ENCODE measurements at places on chromosomes 1 and 21. TPM values are rescaled to one million over a fixed set of nuclear protein-coding genes. Genes with fewer than 3 reads are reported as not detected.

CDC14A gene
- 2.4 TPM for total RNA-seq

OPTC gene
- total RNA-seq: not detected

TMCC2 gene
- total RNA-seq: 2.5 TPM

IKBKE gene
- total RNA-seq: 0.80 TPM

FAM72D gene
- 0.19 TPM for total RNA-seq

SH2D1B gene
- total RNA-seq: 0.11 TPM

HMGCS2 gene
- 65.5 TPM for total RNA-seq

OR10Z1 gene
- not detected for total RNA-seq

TRIM67 gene
- 0.08 TPM for total RNA-seq

BTBD8 gene
- total RNA-seq: 4.0 TPM

ADORA1 gene
- total RNA-seq: 16.4 TPM

C8A gene
- total RNA-seq: not detected

GUCA2B gene
- total RNA-seq: not detected

NHLH1 gene
- total RNA-seq: not detected

- peak overlapping the region; percentile 86 for H3K27ac ChIP-seq
- no peaks in the 10 kb centered on the region for H3K27me3 ChIP-seq
- no peaks in the 10 kb centered on the region for H3K36me3 ChIP-seq
- peak; percentile 39 for DNase-seq
These were observed 43.2 kb downstream of the HIVEP3 start for GRCh38 chr1:41875487-41875886.

GRCh38 chr1:12339811-12340543 lies 110.1 kb downstream of the VPS13D start:
- H3K4me1 ChIP-seq: peaks cover 92% of the 10 kb centered on the region
- peaks cover 14% of the 10 kb centered on the region for H3K36me3 ChIP-seq
- no peak for DNase-seq
- no peak overlapping the region for H3K4me3 ChIP-seq
- peak overlapping the region; percentile 80 for H3K27ac ChIP-seq

- no peaks in the 10 kb centered on the region for H3K36me3 ChIP-seq
- no peak overlapping the region for H3K27ac ChIP-seq
- H3K4me3 ChIP-seq: no peak overlapping the region
- peaks cover 12% of the 10 kb centered on the region for H3K27me3 ChIP-seq
These were observed 15.5 kb upstream of the PSMB2 start for GRCh38 chr1:35656863-35657232.

GRCh38 chr1:97091263-97091662 lies 369.7 kb downstream of the PTBP2 start:
- H3K27ac ChIP-seq: no peak overlapping the region
- no peak for DNase-seq
- no peaks in the 10 kb centered on the region for H3K4me1 ChIP-seq
- no peak overlapping the region for H3K4me3 ChIP-seq
- H3K36me3 ChIP-seq: peaks cover under 1% of the 10 kb centered on the region

GRCh38 chr1:69086148-69086547 lies 481.6 kb upstream of the LRRC7 start:
- no peak overlapping the region for H3K27ac ChIP-seq
- DNase-seq: no peak
- no peak overlapping the region for H3K4me3 ChIP-seq

- H3K4me1 ChIP-seq: no peaks in the 10 kb centered on the region
- H3K27me3 ChIP-seq: no peaks in the 10 kb centered on the region
- no peak overlapping the region for H3K27ac ChIP-seq
- H3K36me3 ChIP-seq: no peaks in the 10 kb centered on the region
These were observed 46.5 kb upstream of the NUF2 start for GRCh38 chr1:163275222-163275621.

DNA sequence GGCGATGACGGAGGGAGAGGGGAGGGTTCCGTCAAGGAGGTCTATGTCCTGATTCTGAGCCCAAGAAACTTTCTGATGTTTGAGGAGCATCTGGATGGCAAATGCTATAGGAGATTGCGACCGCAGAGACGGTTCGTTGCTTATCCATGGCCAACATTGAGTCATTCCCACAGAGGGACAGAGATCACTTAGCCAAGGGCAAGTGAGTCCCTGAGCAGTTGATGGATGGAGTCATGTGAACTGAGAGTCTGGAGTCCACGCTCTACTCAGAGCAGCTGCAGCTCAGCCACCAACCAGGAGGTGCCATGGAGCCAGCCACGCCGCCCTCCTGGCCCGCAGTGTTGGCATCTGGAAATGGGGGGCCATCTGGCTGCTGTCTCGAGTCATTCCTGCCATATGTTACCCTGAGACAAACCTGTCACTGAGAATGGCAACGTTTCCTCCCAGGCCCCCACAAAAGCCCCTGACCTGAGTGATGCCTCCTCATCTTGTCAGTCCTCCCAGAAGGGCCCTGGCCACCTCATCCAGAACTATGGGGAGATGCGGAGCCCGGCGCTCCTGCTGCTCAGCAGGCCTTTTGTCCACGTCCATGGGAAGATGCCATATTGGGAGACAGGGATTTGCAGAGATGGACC lies 58.6 kb downstream of the ATP5PO start:
- H3K27ac ChIP-seq: no peak overlapping the region
- no peaks in the 10 kb centered on the region for H3K36me3 ChIP-seq
- H3K27me3 ChIP-seq: no peaks in the 10 kb centered on the region
- H3K4me3 ChIP-seq: no peak overlapping the region

- no peak overlapping the region for H3K27ac ChIP-seq
- peaks cover 8% of the 10 kb centered on the region for H3K27me3 ChIP-seq
- no peaks in the 10 kb centered on the region for H3K4me1 ChIP-seq
- no peak overlapping the region for H3K4me3 ChIP-seq
- H3K36me3 ChIP-seq: no peaks in the 10 kb centered on the region
These were observed 248.2 kb downstream of the MATN1 start for GRCh38 chr1:30475201-30475600.

DNA sequence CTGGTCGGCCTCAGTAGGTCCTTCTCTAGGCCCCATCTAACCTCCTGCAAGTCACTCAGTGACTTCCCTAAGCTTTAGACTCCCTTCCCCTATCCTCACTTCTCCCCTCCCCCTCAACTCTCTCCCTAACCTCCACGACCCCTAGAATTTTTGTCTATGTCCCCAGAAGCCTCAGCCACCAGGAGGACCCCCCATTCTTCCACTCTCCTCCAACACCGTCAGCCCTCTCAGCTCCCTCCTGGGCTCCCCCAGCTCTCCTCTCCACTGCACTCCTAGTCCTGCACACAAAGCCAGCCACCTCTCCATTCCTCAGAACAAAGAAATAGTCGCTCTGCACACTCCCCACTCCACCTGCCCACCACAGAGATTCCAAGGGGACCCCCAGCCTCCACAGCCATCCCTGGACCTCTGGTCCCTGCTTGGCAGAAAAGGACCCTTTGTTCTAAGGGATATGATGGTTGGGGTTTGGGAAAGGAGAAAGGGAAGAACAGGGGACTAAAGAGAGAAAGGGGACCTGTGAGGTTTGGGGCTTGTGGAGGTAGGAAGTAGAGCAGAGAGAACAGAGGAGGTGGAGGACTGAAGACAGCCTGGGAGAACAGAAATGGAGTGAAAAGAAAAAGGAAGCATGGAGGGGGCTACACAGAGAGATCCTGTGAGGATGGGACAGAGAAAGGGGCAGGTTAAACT lies 2.8 kb downstream of the ARHGEF2 start:
- DNase-seq: no peak
- peak overlapping the region; percentile 99 for H3K27ac ChIP-seq
- H3K4me3 ChIP-seq: peak overlapping the region; percentile 77
- H3K27me3 ChIP-seq: no peaks in the 10 kb centered on the region
- H3K4me1 ChIP-seq: peaks cover 99% of the 10 kb centered on the region
- H3K36me3 ChIP-seq: peaks cover 6% of the 10 kb centered on the region

- no peak overlapping the region for H3K4me3 ChIP-seq
- no peaks in the 10 kb centered on the region for H3K36me3 ChIP-seq
- peak overlapping the region; percentile 49 for H3K27ac ChIP-seq
- H3K27me3 ChIP-seq: no peaks in the 10 kb centered on the region
- no peak for DNase-seq
These were observed 2.9 kb downstream of the ZBTB40 start for GRCh38 chr1:22454476-22455056.

DNA sequence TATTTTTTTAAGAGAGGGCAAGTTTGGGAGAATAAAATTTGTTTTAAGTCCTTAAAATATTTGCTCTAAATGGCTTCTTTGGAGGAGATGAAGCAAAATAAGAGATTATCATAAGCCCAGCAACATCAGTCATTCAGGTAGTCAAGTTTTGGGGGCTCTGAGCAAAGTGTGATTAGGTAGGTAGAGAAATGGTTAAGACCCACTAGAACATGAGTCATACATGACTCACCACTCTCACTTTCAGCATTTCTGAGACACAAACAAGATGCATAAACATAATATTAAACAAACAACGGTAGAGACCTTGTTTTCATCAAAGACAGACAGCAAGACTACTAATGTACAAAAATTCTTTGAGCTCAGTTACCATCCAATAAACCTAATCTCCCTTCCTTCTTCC lies 272.2 kb downstream of the LMO4 start:
- peaks cover 7% of the 10 kb centered on the region for H3K27me3 ChIP-seq
- DNase-seq: no peak
- no peak overlapping the region for H3K4me3 ChIP-seq
- H3K4me1 ChIP-seq: no peaks in the 10 kb centered on the region
- no peak overlapping the region for H3K27ac ChIP-seq
- no peaks in the 10 kb centered on the region for H3K36me3 ChIP-seq

DNA sequence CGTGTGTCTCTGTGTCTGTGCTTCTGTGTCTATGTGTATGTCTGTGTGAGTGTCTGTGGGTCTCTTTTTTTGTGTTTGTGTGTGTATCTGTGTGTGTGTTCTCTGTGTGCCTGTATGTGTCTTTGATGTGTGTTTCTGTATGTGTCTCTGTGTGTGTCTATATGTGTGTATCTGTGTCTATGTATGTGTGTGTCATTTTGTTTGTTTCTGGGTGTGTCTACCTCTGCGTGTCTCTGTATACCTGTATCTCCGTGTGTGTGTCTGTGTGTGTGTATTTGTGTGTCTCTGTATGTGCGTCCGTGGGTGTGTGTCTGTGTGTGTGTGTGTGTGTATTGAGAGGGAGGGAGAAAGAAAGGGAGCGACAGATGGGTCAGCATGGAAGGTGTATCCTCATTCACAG lies 106.3 kb upstream of the TRABD2B start:
- peaks cover 27% of the 10 kb centered on the region for H3K27me3 ChIP-seq
- H3K27ac ChIP-seq: no peak overlapping the region
- no peaks in the 10 kb centered on the region for H3K36me3 ChIP-seq
- H3K4me1 ChIP-seq: no peaks in the 10 kb centered on the region

GRCh38 chr1:53574621-53575020 lies 115.4 kb downstream of the DMRTB1 start:
- H3K27me3 ChIP-seq: peaks cover 28% of the 10 kb centered on the region
- H3K4me1 ChIP-seq: no peaks in the 10 kb centered on the region
- no peak for DNase-seq
- H3K36me3 ChIP-seq: no peaks in the 10 kb centered on the region
- H3K4me3 ChIP-seq: no peak overlapping the region

DNA sequence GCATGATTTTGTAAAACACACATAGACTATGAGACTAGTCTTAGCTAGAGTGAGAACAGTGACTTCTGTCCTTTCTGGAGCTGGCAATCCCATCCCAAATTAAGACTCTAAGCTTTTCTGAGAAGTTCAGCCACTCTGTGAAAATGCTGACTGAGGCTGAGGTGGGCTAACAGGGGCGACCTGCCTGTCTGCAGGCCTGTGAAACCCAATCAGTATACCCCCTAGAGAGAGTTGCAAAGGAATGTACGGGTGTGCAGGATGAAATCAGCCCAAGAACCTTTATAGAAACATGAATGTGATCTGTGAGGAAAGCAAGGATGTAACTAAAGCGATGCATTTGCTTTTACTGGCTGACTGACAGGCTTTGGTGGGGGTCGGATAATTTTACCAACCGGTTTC lies 16.0 kb upstream of the TBX15 start:
- no peak overlapping the region for H3K4me3 ChIP-seq
- peaks cover 47% of the 10 kb centered on the region for H3K4me1 ChIP-seq
- H3K36me3 ChIP-seq: no peaks in the 10 kb centered on the region
- no peak overlapping the region for H3K27ac ChIP-seq

DNA sequence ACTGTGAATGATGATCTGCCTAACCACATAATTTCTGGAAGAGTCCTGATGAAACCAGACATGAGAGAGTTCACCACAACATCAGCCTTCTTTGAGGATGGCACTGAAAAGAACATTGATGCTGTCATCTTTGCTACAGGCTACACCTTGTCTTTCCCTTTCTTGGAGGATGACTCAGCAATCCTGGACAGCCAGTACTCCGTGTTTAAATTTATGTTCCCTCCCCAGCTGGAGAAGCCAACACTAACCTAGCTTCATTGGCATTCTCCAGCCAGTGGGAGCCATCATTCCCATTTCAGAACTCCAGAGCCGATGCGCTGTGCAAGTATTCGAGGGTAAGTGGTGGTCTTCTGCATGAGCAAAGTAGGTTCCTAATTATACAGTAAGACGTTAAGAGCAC lies 164.1 kb upstream of the POGK start:
- no peaks in the 10 kb centered on the region for H3K27me3 ChIP-seq
- no peak overlapping the region for H3K4me3 ChIP-seq
- H3K27ac ChIP-seq: no peak overlapping the region
- H3K4me1 ChIP-seq: no peaks in the 10 kb centered on the region

DNA sequence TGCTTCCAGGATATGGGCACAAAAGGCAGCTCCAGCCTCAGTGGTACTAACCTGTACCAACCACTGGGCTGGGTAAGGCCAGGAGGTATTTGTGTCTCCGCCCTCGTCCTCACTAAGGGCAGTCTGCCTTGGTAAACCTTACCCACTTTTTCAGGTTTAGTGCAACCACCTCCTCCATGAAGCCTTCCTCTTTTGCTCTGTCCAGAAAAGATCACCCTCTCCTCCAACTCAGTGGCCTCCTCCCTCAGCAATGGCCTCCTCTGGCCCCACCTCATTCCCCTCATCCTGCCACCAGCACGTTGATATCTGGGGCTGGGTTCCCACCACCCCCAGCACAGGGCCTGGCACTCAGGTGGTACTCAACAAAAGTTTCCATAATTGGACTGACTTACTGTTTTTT lies 161.5 kb downstream of the GRIK3 start:
- peaks cover 94% of the 10 kb centered on the region for H3K27me3 ChIP-seq
- no peaks in the 10 kb centered on the region for H3K36me3 ChIP-seq
- no peak overlapping the region for H3K27ac ChIP-seq
- no peak for DNase-seq

DNA sequence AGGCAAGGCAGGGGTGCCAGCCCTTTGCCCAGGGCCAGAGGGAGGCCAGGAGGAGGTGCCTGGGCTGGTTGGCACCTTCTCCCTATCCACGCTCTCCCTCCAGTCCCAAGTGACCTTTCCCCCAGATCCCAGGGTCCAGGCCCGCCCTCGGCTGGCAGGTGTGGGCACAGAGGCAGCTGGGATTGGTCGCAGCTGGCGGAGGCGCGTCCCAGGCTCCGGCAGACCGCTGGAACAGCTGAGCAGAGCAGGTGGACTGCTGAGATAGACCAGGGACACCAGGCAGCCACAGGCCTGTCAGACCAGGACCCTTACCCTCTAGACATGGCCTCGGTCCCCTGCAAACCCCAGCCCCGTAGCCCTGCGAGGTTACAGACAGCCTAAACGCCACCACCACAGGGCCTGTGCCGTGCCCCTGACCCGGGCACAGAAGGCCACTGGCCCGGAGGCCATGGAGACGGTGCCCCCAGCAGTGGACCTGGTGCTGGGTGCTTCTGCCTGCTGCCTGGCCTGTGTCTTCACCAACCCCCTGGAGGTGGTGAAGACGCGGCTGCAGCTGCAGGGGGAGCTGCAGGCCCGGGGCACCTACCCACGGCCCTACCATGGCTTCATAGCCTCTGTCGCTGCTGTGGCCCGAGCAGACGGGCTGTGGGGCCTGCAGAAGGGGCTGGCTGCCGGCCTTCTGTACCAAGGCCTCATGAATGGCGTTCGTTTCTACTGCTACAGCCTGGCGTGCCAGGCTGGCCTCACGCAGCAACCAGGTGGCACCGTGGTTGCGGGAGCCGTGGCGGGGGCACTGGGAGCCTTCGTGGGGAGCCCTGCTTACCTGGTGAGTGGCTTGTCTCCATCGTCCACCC lies at the start of gene SLC25A34:
Gene SLC25A34 (plus strand): TSS at position 221 of the 854 bp plus-strand sequence. CDS start 228 bp downstream, at position 449.
- peaks cover 37% of the 10 kb centered on the region for H3K36me3 ChIP-seq
- H3K4me3 ChIP-seq: peak within 1 kb of the TSS; percentile 64
- peak within 1 kb of the TSS; percentile 95 for H3K27ac ChIP-seq

Measured in left ventricle myocardium inferior (tissue), 1 donor.